ENCODE measurements at places on chromosomes 11 and 22.
A peak's percentile ranks its signal among the peaks of the same experiment; 100 is the strongest.

DNA sequence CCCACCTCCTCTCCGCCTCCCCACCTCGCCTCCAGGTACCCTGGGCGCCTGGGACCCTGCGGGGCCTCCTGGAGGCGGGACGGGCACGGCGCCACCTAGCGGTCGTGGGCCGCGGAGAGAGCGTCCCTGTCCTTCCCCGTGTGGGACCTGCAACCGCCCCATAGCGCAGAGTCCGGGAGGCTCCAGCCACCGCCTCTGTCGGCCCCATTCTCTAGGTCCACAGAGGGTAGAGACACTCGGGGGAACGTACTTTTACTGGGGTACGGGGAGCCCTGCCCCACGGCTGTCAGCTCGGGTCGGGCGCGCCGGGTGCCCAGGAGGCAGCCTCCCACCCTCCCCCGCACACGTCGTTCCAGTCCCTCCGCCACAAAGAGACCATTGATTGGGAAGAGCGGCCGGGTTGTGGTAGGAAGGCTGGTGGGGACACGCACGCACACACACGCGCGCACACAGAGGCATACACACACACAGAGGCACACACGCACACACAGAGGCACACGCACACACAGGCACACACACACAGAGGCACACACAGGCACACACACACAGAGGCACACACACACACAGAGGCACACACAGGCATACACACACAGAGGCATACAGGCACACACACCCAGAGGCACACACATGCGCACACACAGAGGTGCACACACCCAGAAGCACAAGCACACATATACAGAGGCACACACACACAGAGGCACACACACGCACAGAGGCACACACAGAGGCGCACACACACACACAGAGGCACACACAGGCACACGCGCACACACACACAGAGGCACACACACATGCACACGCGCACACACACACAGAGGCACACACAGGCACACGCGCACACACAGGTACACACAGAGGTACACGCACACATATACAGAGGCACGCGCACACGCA lies 12.6 kb upstream of the NECTIN1 start:
- DNase-seq = peak; percentile 88

GRCh38 chr11:721741-722345 lies 15.8 kb downstream of the EPS8L2 start:
- peak; percentile 59 for DNase-seq

GRCh38 chr11:120954381-120954780 lies 69.5 kb upstream of the TBCEL start:
- DNase-seq = no peak

DNA sequence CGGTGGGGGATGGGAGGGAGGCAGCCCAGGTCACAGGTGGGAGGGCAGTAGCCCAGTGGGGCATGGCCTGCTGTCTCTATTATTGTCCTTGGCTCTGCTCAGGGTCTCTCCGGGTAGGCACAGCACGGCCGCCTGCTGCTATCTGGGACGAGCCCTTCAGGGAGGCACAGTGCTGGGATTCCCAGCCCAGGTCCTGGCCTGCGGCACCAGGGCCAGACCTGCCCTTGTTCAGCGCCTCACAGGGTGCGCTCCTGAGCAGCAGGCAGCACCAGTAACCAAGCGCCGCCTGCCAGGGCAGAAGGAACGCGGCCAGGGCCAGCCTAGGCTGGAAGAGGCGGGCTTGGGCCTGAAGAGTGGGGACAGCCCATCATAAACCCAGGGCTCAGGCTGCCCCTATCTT lies 151.0 kb downstream of the MPPED1 start:
- DNase-seq = peak; percentile 37

DNA sequence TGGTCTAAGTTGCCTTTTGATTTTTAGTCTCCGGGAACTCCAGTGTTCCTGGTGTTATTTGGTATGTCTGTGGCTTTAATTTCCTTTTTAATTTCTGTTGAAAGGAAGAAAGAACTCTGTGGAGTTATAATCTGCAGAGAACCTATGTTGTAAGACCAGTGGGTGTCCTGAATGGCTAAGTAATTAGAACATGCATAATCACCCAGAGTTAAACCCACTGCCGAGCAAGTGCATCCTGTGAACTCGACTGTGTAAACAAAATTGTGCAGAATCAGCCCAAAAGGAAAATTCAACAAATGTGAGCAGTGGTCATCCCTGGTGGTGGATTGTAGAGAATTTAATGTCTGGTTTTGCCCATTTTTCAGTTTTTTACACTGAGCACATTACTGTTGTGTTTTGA lies 162.5 kb downstream of the COMMD9 start:
- DNase-seq = no peak

- no peak for DNase-seq
Measured at GRCh38 chr11:61869429-61869707, 22.0 kb downstream of the FADS3 start.

DNA sequence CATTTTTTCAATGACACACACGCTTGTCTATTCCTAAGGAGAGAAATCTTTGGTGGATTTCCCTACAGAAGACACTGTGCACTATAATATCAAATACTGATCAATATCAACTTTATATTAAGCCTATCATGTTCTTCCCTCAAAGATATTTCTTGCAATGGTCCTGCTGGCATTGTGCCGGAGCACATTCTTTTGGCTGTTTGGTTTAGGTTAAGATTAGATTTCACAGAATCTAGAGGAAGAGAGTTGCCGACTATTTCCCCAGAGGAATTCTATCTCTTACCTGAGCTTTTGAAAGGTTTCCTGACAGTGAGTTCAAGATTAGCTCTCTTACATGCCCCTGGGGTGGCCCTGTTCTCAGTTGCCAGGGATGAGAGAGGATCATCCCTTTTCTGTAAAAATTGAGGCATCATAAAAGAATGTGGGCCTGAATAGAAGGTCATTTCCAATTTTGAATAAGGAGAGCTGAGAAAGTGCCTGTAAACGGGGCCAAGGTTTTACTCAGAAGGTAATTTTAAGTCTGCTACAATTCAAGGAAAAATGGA lies 180.6 kb upstream of the ARHGAP20 start:
- DNase-seq = no peak

DNA sequence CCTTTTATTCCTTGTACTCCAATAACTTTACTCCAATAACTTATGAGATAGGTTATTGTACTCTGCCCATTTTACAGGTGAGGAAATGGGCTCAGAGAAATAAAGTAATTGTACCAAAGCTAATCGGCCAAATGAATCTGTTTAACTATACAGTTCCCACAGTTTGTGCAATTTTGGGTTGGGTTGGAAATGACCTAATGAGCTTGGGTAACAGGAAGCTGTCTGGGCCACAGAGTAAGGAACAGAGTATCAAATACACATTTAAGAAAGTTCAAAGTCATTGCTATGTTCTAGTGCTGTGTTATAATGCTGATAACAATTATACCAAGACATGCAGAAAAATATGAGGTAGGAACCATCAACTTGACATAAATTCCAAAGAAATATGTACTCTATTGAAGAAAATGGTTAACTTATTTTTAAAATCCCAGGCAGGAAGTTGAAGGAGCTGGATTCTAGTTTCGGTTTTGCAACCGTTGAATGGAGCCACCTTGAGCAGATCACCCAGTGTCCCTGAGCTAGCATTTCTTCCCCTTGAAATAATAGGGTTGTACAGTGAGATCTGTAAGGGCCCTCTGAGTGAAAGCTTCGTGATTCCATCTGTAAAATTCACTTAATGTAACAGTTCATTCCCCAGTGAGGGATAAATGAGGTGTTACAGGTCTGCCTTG lies 360.9 kb upstream of the NARS2 start:
- DNase-seq = no peak

- DNase-seq = no peak
Measured at GRCh38 chr11:117986981-117987574, 884 bp downstream of the IL10RA start.

DNA sequence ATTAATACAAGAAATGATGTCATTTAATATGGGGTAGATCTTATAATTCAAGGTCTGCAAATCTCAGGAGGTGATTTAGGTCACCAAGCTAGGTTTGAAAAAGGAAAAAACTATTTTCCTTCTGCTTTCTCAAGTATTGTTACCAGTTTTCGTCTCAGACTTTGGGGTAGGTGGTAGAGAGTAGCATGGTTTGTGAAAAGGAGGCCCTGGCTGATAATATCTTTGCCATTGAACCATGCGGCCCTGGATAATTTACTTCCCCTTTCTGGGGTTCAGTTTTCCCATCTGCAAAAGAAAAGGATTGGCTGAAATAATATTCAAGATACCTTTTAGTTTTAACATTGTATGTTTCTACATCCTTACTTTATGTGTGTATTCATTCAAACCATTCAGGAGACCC lies 92.1 kb downstream of the WNT11 start:
- DNase-seq = no peak

DNA sequence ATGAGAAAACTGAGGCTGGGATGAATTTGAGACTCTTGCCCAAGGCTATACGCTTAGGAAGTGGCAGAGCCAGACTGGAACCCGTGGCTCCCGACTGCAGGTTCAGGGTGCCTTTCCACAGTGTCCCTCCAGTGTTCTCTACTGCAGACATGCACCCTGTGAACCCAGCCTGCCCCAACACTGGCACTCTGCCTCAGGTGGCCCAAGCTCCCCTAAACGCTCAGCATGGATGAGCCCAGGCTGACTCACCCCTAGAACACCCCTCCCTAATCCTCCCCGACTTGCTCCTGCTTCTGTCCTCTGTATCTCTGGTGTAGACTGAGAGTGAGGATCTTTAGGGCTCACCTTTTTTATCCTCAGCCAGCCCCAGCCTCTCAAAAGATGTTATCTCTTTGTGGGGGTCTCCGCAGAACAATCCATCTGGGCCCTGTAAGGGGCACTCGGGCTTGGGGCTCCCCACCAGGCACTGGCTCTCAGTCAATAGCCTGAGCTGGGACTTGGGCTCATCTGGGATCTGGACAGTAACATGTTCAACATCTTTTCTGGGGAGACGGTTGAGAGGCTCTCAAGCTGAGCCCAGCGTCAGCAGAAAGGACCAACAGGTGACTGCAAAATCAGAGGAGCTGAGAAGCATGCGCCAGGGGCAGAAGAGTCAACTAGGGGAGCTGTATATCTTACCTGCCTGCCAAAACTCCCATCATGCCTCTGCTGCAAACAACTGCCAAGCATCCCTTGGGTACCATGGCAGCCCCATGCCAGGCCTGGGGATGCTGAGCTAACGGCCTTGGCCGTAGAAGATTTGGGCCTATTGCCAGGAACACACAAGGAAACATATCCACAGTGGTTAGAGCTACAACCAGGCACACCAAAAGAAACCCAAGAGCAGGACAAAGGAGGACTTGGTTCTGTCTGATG lies 176.2 kb downstream of the BUD13 start:
- DNase-seq = no peak

DNA sequence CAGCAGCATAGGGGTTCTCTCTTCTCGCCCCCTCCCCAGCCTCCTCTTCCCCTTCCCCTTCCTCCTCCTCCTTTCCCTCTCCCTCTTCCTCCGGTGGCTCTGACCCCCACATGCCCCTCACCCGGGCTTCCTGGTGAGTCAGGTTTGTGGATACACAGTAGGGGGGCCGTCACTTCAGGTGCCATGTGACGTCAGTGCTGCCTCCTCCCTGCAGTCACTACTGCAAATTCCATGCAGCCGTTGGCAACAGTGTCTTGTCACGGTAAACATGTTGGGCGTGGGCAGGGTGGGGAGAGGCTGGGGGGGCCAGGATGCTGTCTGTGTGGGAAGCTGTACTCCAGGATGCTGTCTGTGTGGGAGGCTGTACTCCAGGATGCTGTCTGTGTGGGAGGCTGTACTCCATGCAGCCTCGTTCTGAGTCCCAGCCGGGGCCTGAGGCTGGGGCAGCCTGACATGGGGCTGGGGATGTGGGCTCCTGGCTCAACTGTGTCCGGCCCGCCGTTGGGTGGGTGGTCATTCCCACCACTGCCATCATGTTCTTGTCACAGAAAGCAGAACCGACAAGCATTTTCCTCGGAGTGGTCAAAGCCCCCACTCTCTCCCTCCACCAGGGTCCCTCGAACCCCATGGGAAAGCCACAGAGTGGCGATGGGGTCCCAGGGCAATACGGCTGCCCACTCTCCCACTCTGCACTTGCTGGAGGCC lies 2.4 kb upstream of the MUC2 start:
- no peak for DNase-seq

DNA sequence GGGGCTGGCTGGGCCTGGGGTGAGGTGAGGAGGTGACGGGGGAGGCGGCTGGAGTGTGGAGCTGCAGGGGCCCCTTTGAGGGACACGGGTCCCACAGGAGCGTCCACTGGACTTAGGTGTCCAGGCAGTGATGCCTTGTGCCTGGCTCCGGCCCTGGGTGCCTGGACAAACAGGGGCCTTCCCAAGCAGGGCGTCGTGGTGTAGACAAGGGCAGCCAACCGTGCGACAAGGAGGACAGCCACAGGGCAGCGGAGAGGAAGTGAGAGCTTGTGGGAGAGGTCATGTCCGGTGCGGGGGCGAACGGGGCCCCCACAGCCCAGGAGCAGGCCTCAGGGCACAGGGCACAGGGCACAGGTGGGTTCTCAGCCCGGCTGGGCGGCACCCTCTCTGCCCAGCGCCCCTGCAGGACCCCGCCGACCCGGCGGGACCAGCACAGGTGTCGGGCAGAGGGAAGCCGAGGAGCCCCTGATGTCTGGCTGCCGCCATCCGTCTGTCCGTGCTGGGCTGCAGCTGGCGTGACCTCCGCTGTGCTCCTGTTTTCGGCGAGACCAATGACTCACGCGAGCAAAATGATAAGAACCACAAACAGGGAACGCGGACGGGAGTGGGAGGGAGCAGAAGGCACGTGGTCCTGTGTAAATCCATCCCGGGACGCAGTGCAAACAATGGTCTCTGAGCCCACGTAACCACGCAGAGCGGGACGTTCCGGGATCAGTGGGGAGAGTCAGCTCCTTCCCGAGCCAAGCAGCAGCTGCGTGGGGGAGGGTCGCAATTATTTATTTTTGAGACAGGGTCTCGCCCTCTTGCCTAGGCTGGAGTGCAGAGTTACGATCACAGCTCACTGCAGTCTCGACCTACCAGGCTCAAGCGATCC lies 49.1 kb upstream of the A4GALT start:
- DNase-seq = peak; percentile 30

- no peak for DNase-seq
Measured at GRCh38 chr11:123062892-123063825, 1.2 kb upstream of the HSPA8 start.

DNA sequence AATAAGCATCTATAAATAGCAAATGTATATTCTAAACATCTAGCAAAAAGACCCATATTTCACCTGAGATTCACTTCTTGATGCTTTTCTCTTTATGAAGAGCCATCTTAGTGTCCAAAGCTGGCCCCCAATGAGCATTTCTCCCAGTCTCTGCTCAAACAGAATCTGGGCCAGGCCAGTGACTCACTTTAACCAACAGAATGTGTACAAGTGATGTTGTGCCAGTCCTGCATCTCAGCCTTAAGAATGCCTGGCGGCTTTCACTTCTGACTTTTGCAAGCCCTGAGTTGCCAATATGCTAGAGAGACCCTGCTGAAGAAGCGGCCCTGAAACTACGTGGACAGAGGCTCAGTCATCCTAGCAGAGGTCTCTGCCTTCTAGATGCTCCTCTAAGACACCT lies 6.9 kb upstream of the COPB1 start:
- no peak for DNase-seq

DNA sequence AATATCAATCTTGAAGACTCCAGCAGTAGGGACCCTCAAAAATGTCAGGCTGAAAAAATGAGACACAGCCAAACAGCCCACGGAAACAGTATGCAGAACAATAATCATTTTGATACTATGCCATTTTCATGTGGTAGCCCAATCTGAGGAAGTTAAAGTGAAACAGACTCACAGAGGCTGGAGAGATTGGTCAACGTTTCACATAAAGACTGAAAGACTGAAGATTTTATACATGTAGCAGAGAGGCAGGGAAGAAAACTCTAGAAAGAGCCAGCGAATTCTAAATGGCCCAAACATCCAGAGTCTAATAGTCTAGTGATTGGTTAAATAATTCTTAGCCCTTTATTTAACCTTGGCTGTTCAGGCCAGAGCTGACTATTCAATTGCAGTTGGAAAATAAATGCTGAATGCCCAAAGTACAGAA lies 49.4 kb downstream of the MAML2 start:
- DNase-seq = no peak

All from D341Med (cell line).